ENCODE measurements at places on chromosomes 5 and 9.

GRCh38 chr5:135160036-135160675 is 126.1 kb upstream of the PITX1 start:
- no peak for DNase-seq

GRCh38 chr9:135240871-135241311 is 153.4 kb downstream of the OLFM1 start:
- no peak for DNase-seq

DNA sequence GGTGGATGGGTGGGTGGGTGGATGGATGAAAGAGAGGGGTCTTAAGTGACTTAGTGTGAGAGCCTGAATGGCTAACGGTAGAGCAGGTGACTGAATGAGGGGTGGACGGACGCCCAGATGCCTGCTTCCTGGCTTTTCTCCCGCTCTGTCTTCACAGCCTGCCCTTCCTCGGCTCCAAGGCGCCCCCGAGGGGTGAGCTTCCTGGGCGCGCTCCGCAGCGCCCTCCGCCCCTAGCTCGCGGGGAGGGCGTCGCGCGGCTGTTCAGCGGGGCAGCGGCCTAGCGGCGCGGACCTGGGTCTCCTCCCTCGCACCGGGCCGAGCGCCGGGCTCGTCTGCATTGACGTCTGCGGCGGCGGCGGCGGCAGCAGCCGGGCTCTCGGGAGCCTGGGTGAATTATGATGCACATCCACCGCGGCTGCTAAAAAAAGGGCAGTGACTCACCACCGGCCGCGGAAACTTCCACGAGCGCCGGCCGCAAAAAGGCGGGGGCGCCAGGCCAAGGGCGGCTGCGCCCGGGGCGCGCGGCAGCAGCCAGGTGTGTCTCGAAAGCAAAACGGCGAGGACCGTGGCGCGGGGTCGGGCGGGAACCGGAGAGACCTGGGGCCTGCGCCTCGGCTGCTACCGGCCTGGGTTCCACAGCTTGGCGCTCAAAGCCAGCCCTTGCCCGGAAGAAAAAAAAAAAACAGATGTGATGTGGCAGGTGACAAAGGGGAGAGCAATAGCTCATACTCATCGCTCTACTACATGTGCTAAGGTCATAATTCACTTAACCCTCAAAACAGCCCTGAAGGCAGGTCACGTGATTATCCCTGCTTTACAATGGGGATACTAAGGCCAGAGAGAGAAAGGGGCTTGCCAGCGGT is 143.0 kb upstream of the ADRA1B start:
- peak; percentile 84 for DNase-seq

- DNase-seq: no peak
Observed at GRCh38 chr9:110131499-110131898, 76.5 kb downstream of the C9orf152 start.

- DNase-seq: no peak
Observed at GRCh38 chr9:21505425-21506179, 23.5 kb upstream of the IFNE start.

DNA sequence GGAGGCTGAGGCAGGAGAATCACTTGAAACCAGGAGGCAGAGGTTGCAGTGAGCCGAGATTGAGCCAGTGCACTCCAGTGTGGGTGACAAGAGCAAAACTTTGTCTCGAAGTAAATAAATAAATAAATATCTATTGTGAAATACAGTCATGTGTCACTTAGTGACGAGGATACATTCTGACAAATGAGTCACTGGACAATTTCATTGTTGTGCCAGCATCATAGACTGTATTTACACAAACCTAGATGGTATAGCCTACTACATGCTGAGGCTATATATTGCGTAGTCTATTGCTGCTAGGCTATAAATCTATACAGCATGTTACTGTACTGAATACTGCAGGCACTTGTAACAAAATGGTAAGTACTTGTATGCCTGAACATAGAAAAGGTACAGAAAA is 61.1 kb upstream of the CCL21 start:
- DNase-seq: no peak

GRCh38 chr5:30933599-30933998 is 259.9 kb upstream of the CDH6 start:
- no peak for DNase-seq

DNA sequence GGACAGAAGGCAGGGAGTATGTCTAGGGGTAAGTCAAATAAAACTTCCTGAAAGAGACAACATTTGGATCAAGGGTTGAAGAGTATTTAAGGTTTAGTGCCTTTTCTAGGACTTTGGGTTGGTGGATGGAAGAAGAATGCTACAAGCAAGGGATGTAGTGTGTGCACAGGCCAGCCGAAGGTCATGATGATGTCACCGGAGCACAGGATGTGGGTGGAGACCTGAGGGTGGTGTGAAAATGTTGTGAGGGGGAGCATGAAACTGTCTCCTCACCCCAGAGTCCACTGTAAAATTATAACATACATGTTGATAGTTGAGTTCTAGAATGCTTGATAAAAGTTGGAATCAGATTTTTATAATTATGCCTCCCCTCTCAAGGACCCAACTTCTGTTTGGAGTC is 553.3 kb upstream of the SGCD start:
- DNase-seq: no peak

DNA sequence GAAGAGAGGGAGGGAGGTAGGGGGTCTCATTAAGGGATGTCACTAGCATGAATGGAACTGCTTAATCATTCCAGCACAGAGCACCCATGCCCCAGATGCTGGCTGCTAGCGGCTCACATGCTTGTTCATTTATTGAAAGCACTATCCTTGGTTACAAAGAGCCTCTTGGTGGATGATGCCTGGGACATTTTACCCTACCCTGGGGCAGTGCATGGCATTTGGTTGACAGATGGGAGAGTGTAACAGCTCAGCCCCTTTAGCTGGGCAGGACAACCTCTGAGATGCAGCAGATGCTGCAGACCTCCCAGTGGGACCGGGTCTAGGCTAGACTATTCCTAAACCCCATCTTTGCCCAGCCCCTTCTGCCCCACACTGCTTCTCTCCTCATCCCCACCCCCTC is 46.9 kb upstream of the TCERG1 start:
- no peak for DNase-seq

DNA sequence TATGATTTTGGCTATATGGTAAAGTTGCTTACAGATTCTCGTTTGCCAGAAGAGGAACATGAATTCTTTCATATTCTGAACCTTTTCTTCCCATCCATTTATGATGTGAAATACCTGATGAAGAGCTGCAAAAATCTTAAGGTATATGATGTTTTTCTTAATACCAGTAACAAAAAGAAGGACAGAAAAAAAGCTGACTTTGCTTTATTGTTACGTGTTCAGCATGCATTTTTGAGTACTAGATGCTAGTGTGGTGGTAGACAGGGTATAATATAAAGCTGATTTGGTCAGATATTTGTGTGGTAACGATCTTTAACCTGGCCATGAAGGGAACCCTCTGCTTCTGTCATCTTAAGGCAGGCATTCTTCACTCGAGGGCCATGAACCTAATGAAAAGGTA is 13.3 kb downstream of the CNOT8 start:
- no peak for DNase-seq

DNA sequence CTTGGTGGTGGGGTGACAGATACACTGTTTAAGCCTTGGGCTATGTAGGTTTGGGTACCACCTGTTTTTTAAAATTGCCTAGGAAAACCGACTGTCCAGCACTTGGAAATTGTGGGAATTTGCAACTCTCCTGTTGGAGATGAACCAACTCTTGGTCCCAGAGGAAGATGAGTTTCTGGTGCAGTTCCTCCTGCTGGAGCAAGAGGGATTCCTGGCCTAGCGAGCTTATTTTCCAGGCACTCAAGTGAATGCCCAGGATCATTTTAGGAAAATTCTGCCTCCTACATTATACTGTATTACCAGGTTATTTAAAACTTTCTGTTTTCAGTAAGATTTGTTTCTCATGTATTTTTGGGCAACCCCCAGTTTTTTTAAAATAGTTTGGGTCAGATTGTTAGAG is 33.7 kb downstream of the AP3S1 start:
- no peak for DNase-seq

GRCh38 chr9:137236936-137237421 is 4.1 kb upstream of the TUBB4B start:
- DNase-seq: no peak

GRCh38 chr5:135013947-135014570 is 20.0 kb downstream of the PITX1 start:
- DNase-seq: no peak

- no peak for DNase-seq
Observed at GRCh38 chr9:32965999-32966722, 35.3 kb downstream of the APTX start.
